ENCODE measurements at places on chromosomes 5 and 9. TPM values are rescaled to one million over a fixed set of nuclear protein-coding genes. Genes with fewer than 3 reads are reported as not detected.

DNA sequence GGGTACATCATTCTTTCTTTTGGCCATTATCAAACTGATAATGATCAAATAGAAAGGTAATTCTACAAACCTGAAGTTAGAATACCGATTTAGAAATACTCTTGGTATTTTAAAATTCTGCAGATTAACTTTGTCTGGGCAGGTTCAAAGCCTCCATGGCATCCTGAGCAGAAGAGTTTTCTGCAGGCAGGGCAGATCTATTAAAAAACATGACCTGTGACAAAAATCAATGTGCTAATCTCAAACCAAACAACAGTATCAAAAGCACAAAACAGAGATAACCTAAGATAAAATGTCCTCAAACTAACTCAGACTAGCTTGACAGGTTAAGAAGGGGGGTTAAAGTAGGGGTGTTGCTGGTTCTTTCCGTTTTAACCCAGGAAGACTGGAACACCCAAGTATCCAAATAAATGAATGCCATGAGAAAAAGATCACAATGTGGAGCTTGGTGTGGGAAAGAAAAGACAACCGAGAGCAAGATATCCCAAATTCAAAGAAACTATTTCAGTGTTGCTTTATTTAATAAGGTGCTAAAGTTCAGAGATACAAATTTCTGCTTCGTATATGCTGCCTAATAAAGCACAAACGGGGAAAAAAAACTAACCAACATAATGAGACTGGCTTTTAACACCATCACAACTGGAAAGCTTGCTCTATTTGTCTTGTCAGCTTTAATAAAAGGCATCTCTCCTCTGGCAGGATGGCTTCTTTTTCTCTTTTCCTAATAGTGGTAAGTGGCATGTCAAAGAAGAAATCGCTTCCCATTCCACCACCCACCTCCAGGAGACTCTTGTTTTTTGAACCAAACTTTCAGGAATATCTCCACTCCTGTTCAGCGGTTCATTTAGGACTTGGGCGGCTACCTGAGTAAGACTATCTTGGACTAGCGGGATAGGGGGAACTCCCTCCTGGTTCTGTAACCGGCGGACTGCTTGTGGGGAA, 2.3 kb downstream of the EFNA5 start:
- no peak for DNase-seq

- DNase-seq, result no peak
Measured at GRCh38 chr5:35354751-35355150, 124.5 kb upstream of the PRLR start.

DNA sequence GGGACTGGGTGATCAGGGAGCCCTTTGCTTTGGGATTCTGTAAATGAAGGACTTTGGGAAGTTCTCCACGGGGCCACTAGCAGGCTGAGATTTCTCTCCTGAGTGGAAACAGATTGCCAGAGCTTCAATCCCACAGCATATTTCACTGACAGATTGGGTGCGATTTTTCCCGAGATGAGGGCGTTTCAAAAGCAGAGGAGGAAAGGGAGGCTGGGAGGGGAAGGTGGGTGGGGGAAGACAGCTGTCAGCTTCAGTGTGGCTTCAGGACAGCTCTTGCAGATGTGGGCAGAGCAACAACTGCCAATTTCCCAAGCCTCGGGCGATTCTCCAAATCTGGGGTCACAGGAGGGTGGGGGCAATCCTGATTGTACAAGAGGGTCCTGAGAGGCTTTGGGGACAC, 258.5 kb upstream of the ADRA1B start:
- no peak for DNase-seq

- DNase-seq, result no peak
Measured at GRCh38 chr9:36903541-36904435, 130.3 kb downstream of the PAX5 start.

DNA sequence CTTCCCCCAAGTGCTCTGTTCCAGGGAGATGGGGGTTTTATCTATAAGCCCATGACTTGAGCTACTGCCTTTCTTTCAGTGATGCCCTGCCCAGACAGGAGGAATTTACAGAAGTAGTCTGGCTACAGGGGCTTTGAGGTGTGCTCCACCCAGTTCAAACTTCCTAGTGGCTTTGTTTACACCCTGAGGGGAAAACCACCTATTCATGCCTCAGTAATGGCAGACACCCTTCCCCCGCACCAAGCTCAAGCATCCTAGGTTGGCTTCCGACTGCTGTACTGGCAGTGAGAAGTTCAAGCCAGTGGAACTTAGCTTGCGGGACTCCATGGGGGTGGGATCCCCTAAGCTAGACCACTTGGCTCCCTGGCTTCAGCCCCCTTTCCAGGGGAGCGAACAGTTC, 154.6 kb downstream of the IZUMO3 start:
- DNase-seq, result no peak

GRCh38 chr9:124278054-124278540, 20.3 kb downstream of the NEK6 start:
- no peak for DNase-seq

DNA sequence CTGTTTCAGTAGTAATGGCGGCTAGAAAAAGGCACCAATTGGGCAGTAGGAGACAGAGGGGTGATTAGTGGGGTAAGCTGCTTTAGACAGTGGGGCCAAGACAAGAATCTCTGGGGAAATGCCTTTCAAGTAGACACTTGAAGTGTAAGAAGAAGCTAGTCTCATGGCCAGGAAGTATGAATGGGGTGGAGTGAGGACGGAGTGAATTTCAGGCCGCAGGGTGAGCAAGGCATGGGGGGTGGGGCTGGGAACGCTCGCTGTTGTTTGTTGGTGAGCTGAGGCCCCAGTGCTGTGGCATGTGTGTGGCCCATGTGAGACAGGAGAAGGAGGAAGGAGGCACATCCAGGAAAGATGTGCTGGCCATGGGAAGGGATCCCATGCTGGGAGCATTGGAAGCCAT, 149.2 kb upstream of the NFIL3 start:
- DNase-seq, result no peak

GRCh38 chr9:135815830-135816650, 91.3 kb downstream of the CAMSAP1 start:
- DNase-seq, result no peak

- DNase-seq, result no peak
Measured at GRCh38 chr5:74166064-74166463, 474.5 kb downstream of the ENC1 start.

DNA sequence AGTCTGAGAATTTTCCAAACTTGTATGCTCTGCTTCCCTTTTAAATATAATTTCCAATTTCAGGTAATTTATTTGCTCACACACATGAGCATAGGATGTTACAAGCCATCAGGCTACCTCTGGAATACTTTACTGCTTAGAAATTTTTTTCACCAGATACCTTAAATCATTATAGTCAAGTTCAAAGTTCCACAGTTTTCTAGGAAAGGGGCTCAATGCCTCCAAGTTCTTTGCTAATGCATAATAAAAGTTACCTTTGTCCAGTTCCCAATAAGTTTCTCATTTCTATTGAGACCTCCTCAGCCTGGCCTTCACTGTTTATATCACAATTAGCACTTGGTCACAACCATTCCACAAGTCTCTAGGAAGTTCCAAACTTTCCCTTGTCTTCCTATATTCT, 16.2 kb upstream of the UGT3A1 start:
- no peak for DNase-seq

DNA sequence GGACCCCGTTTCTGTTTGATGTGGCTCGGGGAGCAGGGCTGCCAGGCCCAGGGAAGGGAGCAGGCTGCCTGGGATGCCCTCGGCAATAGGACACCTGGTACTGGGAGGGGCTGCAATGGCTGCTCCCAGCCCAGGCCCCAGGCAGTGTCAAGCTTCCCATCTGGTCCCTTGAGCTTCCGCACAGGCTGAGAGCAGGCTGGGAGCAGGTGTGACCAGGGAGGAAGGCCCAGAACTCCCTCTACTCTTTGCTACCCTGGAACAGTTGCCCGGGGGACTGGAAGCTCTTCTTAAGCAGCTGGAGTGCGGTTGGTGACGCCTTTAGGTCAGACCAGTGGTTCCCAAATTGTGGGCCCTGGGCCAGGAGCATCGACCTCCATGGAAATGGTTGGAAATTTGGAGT, 186.9 kb downstream of the GADD45G start:
- no peak for DNase-seq

DNA sequence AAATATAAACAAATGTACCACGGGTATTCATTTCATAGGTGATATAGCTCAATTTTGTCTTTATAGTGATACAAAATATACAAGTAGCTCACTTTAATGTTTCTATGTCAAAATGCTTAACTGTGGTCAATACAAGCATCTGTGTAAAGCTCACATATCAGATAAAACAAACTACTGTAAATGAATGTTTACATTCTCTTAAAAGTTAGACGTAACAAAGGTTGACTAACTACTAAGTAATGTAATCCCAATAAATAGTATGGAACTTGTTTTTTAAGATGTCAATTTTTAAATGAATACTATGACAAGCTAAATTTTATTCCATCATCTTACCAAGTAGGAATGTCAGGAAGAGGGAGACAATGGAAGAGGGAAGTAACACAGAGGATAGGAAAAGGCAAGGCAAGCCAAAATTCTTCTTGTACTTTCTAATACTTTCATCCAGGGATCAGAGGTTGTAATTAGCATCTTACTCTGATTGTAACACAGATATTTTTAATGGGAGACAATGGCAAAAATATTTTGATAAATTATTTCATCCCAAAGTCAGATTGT, 105.5 kb downstream of the STRBP start:
- no peak for DNase-seq

Gene SUSD3
- 12.0 TPM for polyA plus RNA-seq

Gene FAM200C
- 13.1 TPM for polyA plus RNA-seq

Gene ENDOG
- 7.0 TPM for polyA plus RNA-seq

Gene INSL4
- not detected for polyA plus RNA-seq

Gene ADAMTS19
- polyA plus RNA-seq, result 5.8 TPM

Gene LMNB1
- polyA plus RNA-seq, result 120 TPM

Gene PCDHB15
- 15.0 TPM for polyA plus RNA-seq

Data from right renal pelvis (tissue), 4 donors.